NCI-H1417 treated with DMSO at 0.1 percent for 48 hours (cell line): ENCODE measurements at places on chromosomes 2 and 18.

- DNase-seq = no peak
These were observed 958 bp upstream of the ALLC start for GRCh38 chr2:3656762-3657721.

- DNase-seq = peak; percentile 32
These were observed 52.7 kb upstream of the MAPK4 start for GRCh38 chr18:50507120-50507590.

GRCh38 chr2:238069021-238069709 is 8.4 kb downstream of the SCLY start:
- DNase-seq = no peak

DNA sequence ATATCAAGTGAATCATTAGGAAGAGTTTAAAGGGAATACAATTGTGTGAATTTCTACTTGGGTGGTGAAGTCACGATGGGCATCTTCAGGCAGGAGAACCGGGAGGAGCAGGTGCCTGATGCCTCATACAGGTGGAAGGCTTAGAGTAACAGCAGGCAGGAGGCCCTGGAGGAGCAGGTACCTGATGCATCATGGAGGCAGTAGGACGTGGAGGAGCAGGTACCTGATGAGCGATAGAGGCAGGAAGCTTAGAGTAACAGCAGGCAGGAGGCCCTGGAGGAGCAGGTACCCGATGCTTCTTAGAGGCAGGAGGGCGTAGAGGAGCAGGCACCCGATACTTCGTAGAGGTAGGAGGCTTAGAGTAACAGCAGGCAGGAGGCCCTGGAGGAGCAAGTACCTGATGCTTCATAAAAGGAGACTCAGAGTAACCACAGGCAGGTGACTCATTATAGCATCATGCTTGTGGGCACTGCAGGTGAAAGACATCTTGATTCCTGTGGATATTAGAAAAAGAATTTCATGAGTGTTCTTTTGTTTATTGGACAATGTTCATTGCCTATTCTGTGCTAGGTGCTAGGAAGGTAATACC is 133.9 kb downstream of the ATP9B start:
- DNase-seq = no peak

DNA sequence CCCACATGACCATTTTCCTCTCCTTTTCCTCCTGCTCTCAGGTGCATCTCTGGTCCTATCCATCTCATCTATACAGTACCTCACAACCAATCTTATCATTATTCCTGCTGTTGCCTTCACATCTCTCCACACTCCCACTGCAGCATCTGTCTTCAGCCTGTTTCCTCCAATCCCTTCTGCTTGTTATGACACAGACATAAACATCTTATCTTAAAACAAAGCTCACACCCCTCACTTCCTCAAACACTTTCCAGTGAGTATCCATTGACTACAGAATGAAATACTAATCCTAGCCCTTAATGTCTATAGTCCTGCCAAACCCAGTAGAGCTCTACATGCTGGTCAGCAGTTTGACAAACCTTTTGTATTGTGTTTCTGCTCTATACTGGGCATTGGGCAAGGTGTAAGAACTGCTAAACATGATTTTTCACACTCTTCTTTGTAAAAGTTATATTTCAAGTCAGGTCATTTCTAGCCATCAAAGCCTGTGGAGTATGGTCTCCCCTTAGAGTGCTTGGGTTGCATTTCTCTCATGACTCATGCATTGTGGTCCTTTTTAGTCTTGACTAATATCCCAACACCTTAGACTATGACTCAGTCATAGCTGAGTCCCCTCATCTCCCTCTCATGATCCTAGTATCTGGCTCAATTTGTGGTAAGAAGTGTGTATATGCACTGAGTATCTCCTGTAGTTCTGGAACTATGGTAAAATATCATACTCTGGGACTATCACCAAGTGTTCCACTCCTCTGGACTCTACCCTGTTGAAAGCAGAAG is 187.0 kb downstream of the CYRIA start:
- no peak for DNase-seq

GRCh38 chr2:33498291-33498956 is 22.0 kb downstream of the RASGRP3 start:
- DNase-seq = no peak

- no peak for DNase-seq
These were observed 165.2 kb downstream of the RAPGEF4 start for GRCh38 chr2:172900871-172901270.
